Retinal pigment epithelial cell (primary cell): ENCODE measurements at places on chromosomes 3 and 15.

GRCh38 chr15:64460724-64461720 is 644 bp downstream of the ZNF609 start:
- no peak for DNase-seq

DNA sequence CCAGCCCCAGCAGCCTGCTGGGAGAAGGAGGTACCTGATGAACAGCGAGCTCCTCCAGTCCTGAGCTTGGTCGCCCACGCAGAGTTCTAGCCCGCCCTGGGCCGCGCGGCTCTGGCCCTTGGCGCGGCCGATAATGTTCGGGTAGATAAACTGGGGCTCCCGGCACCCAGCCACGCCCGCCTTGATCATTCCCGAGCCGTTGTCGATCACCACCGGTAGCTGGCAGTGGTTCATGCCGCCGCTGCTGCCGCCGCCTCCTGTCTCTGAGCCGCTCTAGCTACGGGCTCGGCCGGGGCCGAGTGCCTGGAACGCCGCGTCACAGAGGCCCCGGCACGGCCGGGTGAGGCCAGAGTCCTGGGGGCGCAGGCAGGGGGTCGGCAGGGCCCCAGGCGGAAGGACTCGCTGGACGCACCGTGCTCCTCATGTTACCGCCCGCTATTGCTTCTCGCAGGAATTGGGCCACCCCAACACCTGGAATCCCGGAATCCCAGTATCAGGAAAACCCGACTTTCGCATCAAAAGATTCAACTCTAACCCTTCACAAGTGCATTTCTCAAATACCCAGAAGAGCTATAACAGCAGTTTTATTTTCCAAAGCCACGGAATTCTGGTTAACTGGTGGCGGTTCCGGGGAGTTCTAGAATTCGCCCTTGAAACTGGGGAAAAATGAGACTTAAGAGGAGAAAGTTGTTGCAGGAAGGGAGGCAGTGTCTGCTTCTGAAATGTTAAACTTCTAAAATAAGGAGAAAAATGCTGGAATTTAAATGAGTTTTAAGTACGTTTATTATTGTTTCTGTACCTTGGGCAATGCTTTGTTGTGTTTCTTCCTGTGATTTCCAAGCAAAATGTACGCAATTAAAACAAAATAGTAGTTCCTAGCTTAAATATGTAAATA is at the start of gene ACTRT3:
Gene ACTRT3 (minus strand): TSS at position 275 of the 895 bp plus-strand sequence. CDS start 41 bp downstream, at position 234.
- DNase-seq, result no peak

DNA sequence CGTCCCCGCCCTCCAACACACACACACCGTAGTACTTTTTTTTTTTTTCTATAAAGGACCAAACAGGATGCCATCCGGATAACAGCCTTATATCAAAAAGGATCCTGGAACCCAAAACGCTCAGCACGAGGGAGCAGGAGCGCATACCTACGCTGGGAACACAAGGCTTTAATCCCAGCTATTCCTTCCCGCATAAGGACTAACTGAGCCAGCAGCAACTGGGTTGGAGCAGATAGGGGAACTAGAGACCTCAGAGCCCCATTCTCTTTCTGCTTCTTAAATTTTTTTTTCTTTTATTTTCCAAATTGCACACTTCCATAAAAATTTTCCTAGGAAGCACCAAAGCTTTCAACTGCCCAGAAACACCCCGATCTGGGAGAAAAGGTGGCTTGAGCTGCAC is 1.3 kb downstream of the TRANK1 start:
- DNase-seq, result no peak

- DNase-seq, result no peak
Observed at GRCh38 chr15:62135532-62136134, 29.5 kb downstream of the C2CD4B start.

GRCh38 chr3:21484057-21484827 is 266.8 kb downstream of the ZNF385D start:
- DNase-seq, result no peak

DNA sequence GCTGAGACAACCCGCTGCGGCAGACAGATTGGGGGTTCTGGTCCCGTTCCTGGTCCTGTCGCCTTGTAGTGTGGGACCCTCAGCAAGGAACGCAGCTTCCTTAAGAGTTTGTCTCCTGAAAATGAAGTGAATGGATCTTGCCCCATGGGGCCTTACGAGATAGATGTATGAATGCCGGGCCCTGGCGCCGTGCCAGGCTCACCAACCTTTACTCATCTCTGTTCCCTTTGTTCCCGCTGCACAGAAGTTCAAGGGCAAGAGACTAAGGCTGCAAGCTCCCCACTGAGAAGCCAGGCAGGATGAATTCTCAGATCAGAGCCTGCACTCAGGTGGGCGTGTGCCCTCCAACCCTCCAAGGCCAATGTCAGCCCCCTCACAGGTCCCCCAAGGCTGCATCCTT is 162.7 kb upstream of the IQSEC1 start:
- DNase-seq, result no peak

DNA sequence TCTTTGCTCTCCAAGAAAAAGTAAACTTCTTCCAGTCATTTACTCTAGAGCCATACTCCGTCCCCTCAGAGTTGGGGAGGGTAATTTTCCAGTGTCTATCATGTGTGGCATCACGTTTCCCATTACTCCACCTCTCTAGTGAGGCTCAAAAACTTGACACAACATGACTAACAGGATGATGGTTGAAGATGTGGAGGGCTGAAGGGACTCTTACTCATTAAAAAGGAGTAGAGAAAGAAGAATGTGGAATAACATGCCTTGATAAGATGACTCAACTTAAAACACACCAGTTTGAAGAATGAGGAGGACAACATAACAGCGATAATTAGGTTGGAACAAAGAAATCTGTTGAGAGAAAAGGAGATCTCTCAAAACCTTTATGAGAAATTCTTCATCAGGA is 894.3 kb downstream of the OTOL1 start:
- DNase-seq, result peak; percentile 12

- no peak for DNase-seq
Observed at GRCh38 chr3:55207744-55208143, 279.4 kb downstream of the WNT5A start.

GRCh38 chr3:148477375-148477774 is 220.3 kb upstream of the AGTR1 start:
- DNase-seq, result no peak

GRCh38 chr3:171417813-171418212 is 42.4 kb downstream of the TNIK start:
- DNase-seq, result peak; percentile 61

DNA sequence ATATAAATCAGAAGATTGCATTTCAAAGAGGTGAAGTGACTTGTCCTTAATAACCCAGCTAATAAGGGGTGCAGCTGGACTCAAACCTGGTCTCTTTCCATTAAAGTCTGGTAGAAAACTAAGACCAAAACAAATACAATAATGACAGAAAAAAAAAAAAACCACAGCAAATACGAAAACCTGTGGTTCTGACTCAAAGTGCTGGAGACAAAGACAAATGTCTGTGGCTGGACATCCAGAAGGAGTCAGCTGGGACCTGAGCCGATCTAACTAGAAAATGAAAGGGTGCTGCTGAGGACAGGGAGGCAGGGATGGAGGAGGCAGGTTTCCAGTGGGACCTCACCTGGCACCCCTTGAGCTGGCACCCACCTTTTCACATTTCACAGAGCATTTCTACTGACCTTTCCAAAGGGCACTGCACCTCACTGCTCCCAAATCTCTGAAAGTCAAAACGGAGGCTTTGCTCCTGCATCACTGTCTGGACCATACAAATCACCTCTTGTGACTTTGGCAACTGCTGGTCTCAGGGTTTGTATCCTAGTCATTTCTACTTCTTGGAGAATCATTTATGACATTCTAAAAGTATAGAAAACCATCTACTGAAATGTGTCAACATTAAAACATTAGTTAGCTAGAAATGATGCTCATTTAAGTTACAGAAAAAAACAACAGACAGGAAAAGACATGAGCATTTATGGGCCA is 61.7 kb downstream of the CCNL1 start:
- no peak for DNase-seq

DNA sequence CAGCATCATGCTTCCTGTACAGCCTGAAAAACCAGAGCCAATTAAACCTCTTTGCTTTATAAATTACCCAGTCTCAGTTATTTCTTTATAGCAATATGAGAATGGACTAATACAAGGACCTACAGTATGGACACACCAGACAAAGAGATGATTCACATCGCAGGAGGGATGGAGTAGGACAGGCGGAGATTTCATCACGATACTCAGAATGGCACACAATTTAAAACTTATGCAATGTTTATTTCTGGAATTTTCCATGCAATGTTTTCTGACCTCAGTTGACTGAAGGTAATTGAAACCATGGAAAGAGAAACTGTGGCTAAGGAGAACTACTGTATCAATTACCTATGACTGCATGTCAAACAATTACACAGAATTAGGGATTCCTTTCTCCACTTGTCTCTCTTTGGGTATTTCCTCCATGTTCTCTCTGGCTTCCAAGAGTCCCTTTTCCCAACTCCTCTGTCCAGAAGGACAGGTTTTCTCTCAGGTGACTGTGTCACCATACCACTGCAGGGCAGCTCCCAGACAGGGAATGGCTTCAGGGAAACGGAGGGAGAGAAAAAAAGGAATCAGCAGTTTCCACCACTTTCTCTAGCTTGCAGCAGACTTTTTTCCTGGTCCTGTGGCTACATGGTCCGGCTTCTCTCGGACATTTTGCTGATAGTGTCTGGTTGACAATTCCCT is 3.0 kb upstream of the ANO10 start:
- DNase-seq, result no peak

DNA sequence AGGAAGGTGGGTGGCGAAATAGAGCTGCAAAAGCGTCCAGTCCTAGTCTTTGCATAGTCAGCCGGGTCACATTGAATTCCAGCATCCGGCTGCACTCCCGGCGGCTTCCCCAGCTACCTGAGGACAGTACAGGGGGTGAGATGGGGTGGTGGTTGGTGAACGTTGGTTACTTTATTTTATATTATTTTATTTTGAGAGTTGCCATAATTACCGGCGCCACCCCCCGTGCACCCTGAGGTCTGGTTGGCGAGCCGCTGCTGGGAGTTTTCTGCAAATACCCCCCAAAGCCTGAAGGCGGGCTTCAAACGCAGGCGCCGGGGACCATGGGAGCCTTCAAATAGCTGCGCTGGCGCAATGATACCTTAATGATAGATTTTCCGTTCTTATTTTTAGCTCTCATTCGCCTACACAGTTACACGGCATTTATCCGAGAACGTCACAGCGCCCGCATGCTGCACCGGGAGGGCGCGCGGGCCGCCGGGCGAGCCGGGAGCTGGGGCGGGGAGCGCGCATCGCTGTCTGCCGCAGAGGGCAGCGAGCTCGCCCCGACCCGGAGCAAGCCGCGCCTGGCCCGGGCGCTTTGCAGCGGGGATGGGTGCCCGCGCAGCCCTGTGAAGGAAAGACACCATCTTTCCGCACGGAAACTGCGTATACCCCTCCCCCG is 756 bp upstream of the RASGRF1 start:
- no peak for DNase-seq

GRCh38 chr3:119559441-119559963 is at the start of gene CD80:
CD80 (minus strand) TSS chr3:119559614; CDS start chr3:119557728, 1,886 bp downstream.
- DNase-seq, result no peak

DNA sequence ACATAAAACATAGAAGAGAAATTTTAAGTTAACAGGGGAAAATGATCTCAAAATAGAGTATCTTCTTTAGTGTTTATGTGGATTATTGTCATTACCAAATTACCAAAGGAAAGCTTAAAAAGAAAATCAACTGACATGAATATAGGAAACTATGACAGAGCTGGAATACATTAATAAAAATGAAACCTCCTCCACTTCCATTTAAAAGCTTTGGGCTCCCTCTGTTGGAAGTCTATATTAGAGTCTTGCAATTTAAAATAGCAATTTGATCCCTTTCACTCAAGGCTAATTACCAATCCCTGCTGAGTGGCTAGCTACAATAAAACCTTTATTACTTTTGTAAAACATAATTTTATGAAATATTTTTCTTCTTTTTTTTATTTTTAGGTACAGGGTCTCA is 61.4 kb upstream of the IMPG2 start:
- no peak for DNase-seq

DNA sequence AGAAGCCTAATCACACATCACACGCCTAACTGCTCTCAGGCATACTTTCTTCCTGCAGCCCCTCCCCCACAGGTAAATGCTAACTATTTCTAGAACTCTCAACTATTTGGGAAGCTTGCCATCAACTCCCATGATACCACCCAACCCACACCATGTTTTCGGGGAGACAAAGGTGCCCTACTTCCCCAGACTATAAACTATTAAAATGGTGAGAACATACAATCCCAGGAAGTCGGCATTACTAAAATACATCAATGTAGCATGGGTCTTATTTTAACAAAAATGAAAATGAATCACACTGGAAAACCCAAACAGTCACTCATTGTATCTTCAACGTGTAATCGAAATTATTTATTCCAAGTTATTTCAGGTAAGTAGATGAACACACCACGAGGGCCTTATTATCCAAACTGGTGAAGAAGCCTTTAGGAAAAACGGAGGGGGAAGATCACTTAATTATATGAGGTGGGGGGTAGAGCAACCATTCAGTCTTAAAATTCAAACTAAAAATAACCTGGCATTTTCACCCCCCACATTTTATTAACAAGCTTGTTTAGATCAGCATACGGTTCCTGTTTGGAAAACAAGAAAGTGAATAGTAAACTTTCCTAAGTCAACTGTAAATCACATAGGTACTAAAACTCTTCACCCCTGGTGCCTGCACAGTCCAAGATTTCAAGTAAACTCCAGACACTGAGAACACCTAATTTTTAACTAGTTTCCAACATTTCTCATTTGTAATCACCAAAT is 1.9 kb downstream of the TBL1XR1 start:
- DNase-seq, result no peak

GRCh38 chr15:51038162-51038973 is 56.3 kb downstream of the TNFAIP8L3 start:
- no peak for DNase-seq

DNA sequence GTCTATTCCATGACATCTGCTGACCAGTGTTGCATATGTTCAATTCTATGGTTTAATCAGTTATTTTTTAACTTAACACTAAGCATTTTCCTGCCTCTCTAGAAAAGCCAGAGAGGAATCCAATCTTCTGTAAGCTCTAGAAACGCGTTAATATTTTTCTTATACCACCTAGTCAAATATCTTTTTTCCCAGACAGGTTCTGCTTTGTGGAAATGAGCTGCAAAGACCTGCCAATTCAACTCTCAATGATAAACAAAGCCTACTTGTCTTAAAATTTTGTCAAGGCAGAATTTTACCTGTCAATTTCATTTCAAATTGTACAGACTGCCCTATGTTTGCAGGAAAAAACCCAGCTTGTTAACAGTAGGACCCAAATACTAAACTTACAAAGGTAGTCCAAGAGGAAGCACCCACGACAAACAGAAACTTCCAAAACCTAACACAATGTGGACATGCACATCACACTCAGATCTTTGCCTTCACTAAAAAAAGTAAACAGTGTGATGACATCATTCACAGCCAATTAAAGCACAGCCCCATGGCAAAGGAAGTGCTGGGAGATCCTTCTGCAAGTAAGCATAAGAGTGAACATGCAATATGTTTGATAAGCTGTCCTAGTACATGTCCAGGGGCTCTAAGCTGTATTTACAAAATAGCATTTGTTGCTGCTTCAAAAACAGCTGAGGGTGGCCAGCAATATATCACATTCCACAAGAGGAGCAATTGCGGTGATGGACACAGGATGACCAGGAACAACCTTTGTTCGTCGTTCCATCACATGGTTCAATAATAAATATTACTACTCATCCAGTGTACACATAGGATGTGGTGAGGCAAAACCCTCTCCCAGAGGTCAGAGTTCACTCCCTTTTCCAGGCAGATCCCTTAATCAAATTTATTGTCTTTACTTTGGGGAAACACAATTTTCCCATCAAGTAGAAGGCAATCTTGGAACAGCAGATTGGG is 139.4 kb upstream of the TSC22D2 start:
- no peak for DNase-seq
